ENCODE measurements at places on chromosomes 11 and 22.
A peak's percentile ranks its signal among the peaks of the same experiment; 100 is the strongest.

DNA sequence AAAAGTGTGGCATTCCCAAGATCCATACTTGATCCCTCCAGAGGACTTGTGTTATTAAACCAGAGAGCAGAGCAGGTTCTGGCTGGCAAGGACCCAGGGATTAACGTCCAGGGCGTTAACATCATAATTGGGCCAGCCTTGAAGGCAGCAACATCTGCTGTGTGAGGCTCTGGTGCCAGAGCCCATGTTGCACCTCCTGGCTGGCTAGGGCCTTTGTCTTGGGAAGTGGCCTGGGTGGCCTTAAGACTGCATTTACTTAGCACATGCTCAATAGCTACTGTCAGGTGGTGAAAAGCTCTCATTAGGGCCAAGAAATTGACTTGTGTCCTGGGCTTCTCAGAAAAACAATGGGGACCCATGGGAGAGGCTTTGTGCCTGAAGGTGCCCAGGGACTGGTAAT lies 66.6 kb downstream of the CACNG2 start:
- no peak for DNase-seq

DNA sequence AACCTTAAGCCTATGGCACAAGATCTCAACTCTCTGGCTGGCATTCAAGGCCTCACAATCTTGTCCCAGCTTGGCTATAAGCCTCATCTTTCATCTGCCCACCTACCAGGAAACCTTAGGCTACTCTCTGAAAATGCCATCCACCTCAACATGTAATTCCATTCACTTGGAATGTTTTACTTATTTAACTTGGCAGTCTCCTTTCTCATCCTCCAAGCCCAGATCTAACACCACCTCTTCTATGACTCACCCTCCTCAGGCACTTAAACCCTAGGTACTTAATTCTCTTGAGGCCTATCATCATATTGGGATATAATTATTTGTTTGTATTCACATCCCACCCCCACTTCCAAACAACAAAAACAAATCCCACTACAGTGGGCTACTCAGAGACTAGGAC lies 15.0 kb downstream of the POGLUT3 start:
- no peak for DNase-seq

DNA sequence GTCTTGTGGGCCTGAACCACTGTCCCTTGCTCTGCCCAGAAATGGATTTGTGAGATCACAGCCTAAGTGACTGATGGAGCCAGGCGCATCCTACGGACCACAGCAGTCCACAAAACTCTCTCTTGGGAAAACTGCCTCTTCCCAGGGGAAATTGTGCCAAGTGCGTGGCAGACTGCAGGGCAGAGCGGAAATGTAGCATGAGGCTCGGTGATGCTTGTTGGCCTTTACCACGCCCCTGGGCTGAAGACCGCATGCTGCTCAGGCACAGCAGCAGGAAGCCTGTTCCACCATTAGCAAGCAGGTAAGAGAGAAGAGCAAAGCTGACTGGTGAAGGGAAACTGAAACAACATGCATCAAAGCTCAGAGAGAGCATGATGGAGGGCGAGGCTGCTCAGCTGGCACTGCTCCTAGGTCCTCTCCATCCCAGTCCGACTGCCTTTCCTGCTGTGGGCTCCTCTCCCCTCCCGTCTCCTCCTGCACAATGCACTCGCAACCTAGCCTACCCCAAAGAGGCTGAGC lies 26.5 kb upstream of the SCARF2 start:
- peak; percentile 43 for DNase-seq

DNA sequence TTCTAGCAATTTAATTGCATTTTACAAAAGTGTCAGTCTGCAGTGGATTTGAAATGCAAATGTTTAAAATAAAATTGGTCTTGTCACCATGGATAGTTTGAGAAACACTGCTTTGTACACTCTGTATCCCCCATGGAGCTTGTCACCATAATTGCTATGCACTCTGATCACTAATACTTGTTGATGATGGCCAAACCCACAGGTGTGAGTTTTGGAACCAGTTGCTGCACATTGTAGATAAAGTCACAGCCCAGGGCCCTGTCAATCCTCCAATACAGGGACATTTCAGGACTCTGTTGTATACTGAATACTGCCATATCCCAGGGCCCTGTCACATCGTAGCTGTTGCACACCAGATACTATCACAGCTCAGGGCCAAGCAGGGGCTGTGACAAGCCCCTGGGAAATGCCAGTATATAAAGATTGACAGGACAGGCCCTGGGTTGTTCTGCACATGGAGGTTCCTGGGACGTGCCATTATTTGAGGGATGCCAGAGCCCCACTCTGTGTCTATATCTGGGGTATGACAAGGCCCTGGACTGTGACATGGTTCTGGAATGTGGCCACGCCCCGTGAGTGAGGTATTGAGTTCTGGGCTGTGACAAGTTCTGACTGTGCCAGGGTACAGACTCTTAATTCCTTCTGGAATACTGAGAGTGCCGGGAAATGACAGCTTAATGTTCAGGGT lies 27.9 kb upstream of the SMPD1 start:
- DNase-seq: no peak

- DNase-seq: no peak
These were observed 17.3 kb upstream of the CLNS1A start for GRCh38 chr11:77654770-77655434.

GRCh38 chr11:119758291-119758690 lies 29.3 kb upstream of the NECTIN1 start:
- DNase-seq: no peak

- no peak for DNase-seq
These were observed 5.4 kb downstream of the HINFP start for GRCh38 chr11:119126675-119127268.

GRCh38 chr11:16093889-16094653 lies 262.3 kb downstream of the SOX6 start:
- no peak for DNase-seq

- DNase-seq: no peak
These were observed 71.9 kb upstream of the HORMAD2 start for GRCh38 chr22:30008401-30008800.

- DNase-seq: no peak
These were observed 2.2 kb upstream of the HDAC10 start for GRCh38 chr22:50253046-50253915.

DNA sequence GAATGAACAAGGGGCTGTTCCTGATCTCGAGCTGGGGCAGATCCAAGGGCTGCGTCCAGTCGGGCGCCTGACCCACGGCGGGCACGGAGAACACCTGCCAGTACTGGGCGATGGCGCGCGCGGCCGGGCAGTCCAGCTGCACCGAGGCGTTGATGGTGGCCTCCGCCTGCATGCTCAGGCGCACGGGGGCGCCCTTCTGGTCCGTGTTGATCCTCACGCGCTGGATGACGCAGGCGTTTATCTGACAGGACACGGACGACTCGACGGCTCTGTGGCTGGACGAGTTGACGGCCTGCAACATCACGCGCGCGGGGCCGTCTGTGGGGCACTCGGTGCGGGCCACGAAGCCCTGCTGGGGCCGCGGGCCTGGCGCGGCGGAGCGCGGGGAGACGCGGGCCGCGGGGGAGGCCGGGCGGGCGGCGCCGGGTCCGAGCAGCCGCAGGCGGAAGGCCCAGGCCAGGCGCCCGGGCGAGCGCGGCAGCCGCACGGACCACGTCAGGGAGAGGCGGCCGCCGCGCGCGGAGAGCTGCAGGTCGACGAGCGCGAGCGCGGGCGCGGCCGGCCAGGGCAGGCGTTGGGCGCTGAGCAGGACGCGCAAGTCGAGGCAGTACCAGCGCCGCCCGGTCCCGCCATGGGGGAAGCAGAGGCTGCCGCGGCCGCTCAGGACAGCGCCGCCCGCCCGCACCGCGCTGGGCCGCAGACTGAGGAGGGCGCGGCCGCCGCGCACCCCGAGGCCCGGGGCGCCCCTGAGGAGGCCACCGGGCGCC lies 511 bp downstream of the PKDREJ start:
- no peak for DNase-seq

GRCh38 chr11:133946541-133947318 lies 10.0 kb downstream of the IGSF9B start:
- peak; percentile 46 for DNase-seq

DNA sequence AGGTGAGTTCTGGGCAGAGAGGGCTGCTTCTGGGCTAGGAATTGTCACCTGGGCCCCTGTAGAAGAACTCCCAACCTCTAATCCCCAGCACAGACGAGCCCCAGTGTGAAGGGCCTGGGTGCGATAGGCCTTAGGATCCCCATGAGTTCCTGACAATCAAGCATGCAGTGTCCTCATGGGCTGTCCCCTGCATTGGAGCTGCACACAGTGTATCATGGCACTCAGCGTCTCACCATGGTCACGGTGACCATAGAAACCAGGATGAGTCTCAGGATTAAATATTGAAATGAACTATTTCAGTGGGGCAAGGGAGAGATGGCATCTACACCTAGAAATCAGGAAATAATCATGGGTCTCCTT lies 292 bp downstream of the SCGB2A1 start:
- no peak for DNase-seq

DNA sequence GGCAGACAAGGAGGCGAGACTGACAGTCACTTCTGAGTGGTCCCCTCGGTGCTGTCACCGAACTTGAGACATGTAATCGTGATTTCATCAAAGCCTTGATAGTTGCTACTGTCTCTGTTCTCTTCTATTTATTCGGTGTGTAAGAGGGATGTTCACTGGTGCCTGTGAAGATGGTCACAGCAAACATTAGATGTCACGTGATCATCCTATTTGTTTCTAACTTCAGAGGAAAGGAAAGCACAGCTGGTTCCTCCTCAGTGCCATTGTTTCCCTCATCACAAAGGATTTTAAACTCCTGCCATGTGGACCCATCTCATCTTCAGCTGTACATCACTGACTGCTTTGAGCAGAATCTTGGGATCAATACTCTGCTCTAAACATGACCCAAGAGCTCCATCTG lies 73.1 kb upstream of the CLMP start:
- DNase-seq: no peak

- DNase-seq: no peak
These were observed 12.8 kb downstream of the RAB3IL1 start for GRCh38 chr11:61904539-61905048.

DNA sequence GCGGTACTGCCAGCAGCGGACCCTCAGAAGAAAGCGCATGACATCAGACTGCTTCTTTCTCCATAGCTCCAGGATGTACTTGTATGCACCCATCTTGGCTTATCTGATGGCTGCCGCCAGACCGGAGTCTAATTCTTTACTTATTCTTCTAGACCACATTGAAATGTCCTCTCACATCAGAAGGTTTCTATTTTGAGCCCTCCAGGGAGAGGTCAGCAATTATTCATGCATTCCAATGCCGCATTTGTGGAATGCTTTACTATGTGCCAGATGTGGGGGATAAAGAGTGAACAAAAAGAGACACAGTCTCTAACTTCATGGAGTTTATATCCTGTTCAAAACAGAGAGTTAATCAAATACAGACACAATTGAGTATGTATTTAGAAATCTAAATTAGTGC lies 230.1 kb downstream of the MIAT start:
- no peak for DNase-seq

- no peak for DNase-seq
These were observed 38.9 kb upstream of the MN1 start for GRCh38 chr22:27840436-27840835.

GRCh38 chr11:31641477-31642062 lies 132.0 kb downstream of the ELP4 start:
- DNase-seq: no peak

GRCh38 chr11:75771646-75772410 lies 3.2 kb downstream of the DGAT2 start:
- DNase-seq: no peak

- peak; percentile 42 for DNase-seq
These were observed 34.1 kb downstream of the MB start for GRCh38 chr22:35582861-35583670.

DNA sequence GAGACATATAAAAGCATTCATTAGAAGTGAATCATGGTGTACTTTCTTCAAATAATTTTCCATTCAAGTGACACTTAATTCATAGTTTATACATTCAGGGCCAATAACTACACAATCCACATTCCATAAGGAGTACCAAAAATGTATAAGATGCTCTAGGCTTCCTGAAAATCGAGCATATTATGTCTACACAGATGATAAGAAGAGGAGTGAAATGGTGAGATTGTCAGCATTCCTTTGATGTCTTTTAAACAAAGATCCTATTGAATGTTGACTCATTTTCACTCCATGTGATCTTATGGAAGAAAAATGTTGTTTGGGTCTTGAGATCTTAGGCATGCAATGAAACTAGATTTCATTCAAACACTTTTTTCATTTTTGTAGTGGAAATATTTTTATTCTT lies 843.2 kb downstream of the KCNA4 start:
- no peak for DNase-seq

- no peak for DNase-seq
These were observed 431.8 kb downstream of the ETS1 start for GRCh38 chr11:128155590-128155989.

GRCh38 chr11:122032317-122032716 lies 83.7 kb downstream of the BLID start:
- no peak for DNase-seq

GRCh38 chr11:116473206-116473769 lies 299.5 kb downstream of the BUD13 start:
- DNase-seq: no peak

- DNase-seq: no peak
These were observed 135.7 kb downstream of the EHF start for GRCh38 chr11:34756591-34756990.

- DNase-seq: no peak
These were observed 12.8 kb upstream of the FGF4 start for GRCh38 chr11:69787906-69788305.

DNA sequence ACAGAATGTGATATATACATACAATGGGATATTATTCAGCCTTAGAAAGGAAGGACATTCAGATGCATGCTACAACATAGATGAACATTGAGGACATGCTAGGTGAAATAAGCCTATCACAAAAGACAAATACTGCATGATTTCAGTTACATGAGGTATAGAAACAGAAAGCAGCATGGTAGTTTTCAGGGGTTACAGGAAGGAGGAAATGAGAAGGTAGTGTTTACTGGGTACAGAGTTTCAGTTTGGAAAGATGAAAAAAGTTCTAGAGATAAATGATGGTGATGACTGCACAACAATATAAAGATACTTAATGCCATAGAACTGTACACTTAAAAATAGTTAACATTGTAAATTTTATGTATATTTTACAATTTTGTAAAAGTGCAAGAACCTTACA lies 266.7 kb upstream of the C11orf87 start:
- no peak for DNase-seq

DNA sequence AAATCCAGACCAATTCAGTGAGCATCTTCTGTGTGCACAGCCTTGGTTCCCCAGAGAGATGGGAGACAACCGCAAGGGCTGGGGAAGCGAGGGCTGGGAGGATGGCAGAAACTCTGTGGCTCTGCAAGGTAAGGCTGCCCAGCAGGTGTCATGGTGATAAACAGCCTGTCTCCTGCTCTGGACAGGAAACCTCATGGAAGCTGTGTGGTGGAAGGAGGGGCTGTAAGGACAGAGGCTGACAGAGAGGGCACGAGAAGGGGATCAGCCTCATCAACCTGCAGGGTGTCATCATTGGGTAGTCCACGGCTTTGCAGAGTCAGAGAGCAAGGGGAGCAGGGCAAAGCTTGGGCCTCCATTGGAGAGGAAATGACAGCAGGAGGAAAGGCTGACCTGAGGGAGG lies 138.4 kb upstream of the CADM1 start:
- no peak for DNase-seq

- no peak for DNase-seq
These were observed 40.2 kb upstream of the EED start for GRCh38 chr11:86204356-86204755.

All from T-helper 17 cell (primary cell).